Activated naive CD4-positive, alpha-beta T cell (primary cell): ENCODE measurements at places on chromosomes 1 and 21.

GRCh38 chr1:203519053-203519840, 25.3 kb downstream of the OPTC start:
- no peak for DNase-seq

- no peak for DNase-seq
Measured at GRCh38 chr1:204288021-204288588, 71.6 kb downstream of the PLEKHA6 start.

DNA sequence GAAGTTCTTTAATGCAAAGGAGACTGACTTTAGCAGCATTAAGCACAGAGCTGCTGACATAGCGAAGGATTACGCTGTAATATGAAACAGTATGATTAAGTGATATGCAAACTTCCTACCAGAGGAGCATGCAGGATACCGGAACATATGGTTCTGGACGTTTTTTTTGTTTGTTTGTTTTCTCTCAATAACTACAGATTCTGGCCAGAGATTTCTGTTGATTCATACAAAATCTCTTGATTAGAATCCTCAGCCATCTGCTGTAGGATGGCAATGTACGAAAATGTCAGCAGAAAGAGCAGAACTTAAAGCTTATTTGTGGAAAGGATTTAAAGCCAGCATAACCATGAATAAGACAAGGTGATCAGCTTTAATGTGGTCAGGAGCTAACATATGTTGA, 970.7 kb downstream of the KCNT2 start:
- DNase-seq = no peak

GRCh38 chr1:29756085-29756484, 519.8 kb downstream of the PTPRU start:
- no peak for DNase-seq

DNA sequence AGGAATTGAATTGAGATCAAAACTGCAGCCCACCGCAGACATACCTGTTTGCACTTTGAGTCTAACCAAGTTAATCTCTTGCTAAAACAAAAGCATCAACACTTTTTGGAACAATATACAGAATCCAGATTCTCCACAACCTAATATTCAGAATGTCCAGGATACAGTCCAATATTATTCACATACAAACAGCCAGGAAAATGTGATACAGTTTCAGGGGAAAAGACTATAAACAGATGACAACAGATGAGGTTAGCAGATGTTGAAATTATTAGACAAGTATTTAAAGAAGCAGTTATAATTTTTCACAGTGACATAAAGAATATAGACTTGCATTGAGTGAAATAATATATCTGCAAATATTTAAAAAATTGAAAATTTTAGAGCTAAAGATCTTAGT, 678.1 kb upstream of the CXADR start:
- no peak for DNase-seq

- DNase-seq = no peak
Measured at GRCh38 chr21:36092681-36093080, 22.9 kb downstream of the CBR1 start.

DNA sequence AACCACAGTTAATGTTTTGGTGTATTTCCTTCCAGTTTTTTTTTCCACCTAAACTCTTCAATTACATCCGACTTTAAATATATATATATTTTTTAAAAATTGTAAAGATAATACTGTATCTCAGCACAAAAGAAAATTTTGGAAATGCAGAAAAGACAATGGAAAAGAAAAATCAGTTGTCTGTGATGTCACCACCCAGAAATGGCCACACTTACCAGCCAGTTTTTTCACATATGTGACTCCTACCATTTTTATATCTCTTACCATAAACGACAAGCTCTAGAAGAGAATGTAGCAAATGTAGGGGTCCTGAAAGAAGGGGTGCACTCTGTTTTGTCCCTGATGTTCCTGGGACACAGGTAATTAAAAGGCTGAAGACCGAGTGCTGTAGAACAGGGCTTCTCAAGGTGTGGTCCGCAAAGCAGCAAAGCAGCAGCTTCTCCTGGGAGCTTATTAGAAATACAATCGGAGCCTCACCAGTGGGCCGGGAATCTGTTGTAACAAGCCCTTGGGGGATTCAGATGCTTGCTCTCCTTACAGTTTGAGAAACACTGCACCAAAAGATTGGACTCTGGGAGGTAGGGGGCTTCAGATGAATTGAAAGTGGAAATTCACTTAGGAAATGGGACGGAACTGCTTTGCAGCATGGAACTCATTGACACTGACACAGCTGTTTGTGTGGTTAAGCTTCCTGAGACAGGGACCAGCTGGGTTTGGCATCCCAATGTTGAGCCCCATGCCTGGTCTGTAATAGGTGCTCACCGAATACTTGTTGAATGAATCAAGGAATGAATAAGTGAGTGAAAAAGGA, 44.1 kb downstream of the ALPL start:
- no peak for DNase-seq

- DNase-seq = no peak
Measured at GRCh38 chr1:94715321-94715720, 104.8 kb upstream of the SLC44A3 start.

- DNase-seq = no peak
Measured at GRCh38 chr1:202074985-202075384, 47.7 kb upstream of the GPR37L1 start.

GRCh38 chr1:25117233-25117823, 115.0 kb downstream of the SYF2 start:
- DNase-seq = no peak

DNA sequence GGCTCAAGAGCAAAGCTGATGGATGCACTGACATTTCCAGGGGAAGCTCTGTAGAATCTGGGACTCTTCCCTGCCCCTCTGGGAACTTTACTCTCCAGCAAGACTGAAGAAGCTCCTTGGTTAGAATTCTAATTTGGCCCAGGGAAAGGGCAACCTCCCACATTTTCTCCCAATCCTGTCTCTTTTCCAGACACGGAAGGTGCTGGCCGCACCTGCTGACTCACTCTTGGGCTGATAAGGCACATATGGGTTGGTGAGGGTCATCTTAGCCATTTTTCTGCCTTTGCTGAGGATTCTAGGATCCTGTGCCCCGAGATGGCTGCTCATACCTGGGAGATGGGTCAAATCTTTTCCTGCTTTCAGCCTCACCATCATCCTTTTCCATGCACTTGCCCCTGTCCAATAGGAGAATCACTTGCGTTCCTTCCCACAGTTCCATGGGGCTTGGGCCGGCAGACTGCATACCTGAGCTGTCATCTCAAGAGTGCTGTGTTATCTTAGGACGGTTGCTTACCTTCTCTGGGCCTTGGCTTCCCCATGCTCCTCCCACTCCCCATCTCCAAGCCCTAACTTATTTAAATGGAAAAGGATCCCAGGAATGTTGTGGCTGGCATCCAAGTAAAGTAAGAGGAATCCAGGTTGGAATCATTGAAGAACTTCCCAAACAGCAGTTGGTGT, 1.3 kb downstream of the TINAGL1 start:
- DNase-seq = no peak

GRCh38 chr1:50423670-50424000, 392 bp upstream of the DMRTA2 start:
- DNase-seq = no peak

DNA sequence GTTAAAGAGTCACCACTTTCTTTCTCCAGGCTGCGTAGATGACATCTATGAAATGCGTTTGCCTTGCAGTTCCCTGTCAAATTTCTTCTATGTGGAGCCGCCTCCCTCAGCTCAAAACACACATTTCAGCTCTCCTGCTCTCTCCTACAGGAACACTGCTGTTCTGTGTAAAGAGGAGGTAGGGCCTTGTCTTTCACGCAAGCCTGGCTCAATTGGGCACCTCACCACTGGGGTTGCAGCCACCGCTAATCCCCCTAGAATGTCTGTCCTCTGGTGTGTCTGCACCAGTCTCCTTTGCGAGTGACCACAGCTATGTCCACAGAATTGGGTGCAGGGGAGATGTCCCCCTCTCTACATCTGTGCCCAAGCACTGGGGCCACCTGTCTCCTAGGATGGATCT, 31.8 kb upstream of the CFHR4 start:
- no peak for DNase-seq

DNA sequence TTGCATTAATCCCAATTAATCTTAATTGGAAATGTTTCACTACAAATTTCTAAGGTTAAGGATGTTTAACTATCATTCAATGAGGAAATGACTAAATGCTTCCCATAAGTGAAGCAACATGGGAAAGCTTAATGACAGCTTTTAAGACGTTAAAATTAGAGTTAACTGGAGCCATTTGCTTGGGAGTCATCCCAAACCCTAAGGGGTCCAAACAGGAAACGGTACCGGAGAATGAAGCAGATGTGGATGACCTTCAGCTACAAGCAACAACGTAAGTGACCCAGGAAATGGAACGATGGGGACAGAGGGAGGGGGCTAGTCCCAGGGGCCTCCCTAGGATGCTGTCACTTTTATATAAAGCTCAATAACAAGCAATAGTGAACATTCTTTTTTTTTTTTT, 62.2 kb downstream of the CAPZB start:
- no peak for DNase-seq

DNA sequence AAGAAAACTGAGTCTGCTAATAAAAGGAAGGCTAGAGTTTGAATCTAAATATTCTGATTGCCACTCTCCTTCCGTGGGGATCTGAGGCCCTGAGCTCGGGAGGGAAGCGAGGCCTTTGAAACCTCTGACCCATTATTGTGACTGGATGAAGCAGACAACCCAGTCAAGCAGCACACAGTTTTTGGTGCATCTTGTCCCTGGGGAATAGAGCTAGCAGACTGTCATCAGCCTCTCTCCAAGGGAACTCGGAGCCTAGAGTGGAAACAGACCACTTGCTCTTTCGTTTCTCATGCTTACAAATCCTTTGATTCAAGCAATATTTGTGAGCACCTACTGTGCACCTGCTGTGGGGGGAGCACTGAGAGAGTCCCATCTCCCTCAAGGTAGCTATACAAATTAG, 133.2 kb upstream of the KLHDC7A start:
- DNase-seq = no peak

DNA sequence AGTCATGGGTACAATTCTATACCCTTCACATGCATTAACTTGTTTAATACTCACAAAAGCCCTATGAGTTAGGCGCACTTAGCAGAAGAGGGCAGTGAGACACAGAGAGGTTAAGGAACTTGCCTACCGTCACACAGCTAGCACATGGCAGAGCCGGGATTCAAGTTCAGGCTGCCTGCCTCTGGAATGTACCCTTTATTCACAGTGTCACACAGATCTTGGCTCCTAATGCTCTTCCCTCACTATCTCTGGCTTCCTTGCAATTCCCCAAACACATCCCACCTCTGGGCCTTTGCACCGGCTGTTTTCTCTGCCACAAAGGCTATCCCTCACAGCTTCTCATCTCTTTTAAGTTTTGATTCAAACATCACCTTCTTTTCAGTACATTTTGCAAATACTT, 25.1 kb downstream of the COL16A1 start:
- DNase-seq = no peak

DNA sequence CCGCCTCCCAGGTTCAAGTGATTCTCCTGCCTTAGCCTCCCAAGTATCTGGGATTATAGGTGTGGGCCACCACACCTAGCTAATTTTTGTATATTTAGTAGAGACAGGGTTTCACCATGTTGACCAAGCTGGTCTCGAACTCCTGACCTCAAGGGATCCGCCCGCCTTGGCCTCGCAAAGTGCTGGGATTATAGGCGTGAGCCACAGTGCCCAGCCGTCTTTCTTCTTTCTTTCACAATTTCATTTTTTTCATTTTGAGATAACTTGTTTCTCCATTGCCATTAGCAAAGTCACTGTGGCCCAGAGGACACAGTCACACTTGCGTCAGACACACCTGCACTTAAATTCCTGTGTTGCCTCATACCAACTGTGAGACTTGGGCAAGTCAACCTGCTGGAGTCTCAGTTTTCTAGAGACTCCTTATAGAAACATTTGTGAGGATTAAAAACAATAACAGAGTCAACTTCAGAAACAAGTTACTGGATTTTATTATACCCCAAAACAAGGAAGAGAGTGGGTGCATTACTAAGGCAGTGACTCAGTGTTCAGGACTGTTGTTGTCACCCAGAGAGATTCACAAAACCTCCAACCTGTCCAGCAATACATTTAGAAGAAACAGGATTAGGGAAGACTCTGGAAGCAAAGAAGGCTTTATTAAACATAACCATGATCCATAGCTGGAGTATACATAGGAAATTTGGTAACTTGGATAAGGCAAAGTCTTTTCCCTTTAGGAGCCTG, 2.6 kb downstream of the TEDDM1 start:
- DNase-seq = no peak
